ENCODE measurements at places on chromosomes 3 and 15.

- no peak for DNase-seq
Measured at GRCh38 chr3:131427226-131427625, 45.7 kb downstream of the NUDT16 start.

DNA sequence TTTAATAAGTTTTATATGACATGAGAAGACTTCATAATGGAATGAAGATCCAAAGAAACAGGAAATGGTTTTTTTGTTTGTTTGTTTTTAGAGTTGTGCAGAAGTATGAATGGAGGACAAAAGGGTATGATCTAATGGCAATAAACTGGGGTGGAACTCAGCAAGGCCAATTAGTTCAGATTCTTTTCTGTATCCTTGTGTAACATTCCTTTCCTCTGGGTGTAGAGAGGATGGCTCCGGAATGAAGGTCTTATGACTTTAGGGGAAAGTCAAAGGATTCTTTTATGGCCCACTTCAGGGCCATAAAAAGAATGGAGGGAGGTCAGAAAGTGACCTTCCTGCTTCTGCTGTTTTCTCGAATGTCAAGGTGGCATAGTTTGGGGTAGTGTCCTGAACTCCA is 152.6 kb downstream of the DPH6 start:
- no peak for DNase-seq

- DNase-seq, result no peak
Measured at GRCh38 chr3:7877312-7877711, 624.3 kb upstream of the LMCD1 start.

DNA sequence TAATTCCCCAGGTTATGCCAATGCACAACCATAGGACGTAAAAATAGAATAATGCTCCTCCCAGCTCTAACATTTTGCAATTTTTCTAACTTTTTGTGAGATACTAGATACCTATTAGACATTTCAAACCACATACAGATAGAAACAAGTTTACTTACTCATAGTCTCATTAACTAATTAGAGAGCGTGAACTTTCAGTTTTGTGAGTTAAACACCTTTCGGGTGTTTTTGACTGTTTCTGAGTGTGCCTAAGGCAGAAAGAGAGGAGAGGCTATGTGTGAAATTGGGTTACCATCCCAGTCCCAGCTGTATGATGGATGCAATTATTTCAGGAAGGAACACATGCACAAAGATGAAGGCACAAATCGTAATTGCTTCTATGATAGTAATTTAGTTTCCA is 300.4 kb upstream of the POU1F1 start:
- DNase-seq, result no peak

- no peak for DNase-seq
Measured at GRCh38 chr3:53566461-53567145, 72.2 kb downstream of the CACNA1D start.

GRCh38 chr3:34842706-34843480 is 796.4 kb upstream of the ARPP21 start:
- no peak for DNase-seq

GRCh38 chr3:135576751-135577150 is 388.8 kb upstream of the PPP2R3A start:
- no peak for DNase-seq

- no peak for DNase-seq
Measured at GRCh38 chr15:59283717-59284391, 77.2 kb downstream of the LDHAL6B start.

DNA sequence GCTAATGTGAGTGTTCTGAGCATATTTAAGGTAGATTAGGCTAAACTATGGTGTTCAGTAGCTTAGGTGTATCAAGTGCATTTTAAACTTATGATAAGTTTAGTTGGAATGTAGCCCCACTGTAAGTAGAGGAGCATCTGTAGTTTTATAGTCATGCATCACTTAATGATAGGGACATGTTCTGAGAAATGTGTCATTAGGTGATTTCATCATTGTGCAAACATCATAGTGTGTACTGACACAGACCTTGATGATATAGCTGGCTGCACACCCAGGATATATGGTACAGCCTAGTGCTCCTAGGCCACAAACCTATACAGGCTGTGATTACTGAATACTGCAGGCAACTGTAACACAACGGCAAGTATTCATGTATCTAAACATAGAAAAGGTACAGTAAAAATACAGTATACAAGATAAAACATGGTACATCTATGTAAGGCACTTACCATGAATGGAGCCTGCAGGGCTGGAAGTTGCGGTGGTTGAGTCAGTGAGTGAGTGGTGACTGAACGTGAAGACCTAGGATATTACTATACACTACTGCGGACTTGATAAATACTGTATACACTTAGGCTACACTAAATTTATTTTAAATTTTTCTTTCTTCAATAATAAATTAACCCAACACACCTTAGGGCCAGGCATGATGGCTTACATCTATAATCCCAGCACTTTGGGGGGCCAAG is 17.9 kb downstream of the DNAH1 start:
- DNase-seq, result no peak

DNA sequence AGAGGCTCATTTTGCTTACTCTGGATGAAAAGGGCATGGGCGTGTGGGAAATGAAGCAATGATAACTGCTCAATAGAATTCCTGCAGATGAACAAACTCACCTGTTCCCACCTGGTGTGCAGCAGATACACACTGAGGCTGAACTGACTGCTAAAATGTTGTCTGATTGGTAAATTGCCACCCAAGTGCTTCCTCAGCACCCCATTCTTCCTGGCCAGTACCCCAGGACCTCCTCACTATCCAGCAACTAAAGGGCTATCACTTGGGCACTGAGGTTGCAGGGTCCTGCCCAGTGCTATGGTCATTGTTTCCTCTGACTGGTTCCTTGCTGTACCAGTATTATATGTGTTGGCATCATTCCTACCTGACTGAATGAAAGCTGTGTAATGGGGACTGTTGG is 38.0 kb upstream of the DGKG start:
- no peak for DNase-seq

DNA sequence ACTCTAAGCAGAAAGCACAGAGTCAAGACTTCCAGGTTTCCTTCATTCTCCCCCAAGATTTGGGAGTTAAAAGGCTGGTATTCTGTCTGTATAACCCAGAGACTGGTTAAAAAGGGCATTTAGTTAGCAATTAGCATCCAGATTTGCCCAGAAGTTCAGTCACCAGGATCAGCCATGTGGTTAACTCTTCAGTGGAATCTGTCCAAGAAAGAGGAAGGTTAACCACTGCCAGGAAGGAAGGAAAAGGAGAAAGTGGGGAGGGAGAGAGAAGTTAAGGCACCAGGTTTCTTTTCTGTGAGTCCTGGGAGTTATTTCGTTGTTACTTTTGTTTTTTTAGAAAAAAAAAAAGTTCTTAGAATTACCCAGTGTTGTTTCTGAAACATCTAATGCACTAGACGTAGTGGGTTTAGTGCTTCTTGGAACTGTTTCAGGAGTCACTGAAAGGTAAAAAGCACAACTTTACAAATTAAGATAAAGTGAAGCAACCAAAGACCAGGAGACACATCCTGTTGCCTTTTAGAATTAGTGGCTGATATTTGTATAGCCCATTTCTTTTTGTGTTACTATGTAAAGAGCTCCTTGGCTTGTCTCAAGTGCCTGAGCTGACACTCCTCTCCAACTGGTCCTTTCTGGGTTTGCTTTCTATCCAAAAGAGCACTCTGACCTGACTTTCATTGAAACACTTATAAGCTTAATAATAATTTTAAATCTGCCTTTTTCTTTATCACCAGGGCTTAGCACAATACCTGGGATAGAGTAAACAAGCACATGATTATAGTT is 128.6 kb downstream of the ABI3BP start:
- no peak for DNase-seq

DNA sequence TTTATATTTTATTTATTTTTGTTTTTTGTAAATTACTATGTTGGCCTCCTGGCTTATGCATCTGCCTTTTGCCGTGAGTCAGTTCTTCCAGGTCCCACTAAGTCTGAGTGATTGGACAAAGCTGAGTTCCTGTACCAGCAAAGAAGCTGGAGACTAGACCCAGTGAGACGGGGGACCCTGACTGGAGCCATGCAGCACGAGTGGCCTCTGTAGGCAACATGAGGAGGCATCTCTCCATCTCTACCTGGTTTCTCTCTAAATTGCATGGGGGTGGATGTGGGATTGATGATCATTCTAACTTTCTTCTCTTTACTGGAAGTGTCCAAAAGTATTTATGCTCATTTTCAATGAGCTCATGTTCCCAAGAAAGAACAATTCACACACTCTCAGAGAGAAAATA is 155.3 kb upstream of the MRPL3 start:
- no peak for DNase-seq

GRCh38 chr3:123305192-123305591 is 103.4 kb downstream of the SEC22A start:
- DNase-seq, result no peak

DNA sequence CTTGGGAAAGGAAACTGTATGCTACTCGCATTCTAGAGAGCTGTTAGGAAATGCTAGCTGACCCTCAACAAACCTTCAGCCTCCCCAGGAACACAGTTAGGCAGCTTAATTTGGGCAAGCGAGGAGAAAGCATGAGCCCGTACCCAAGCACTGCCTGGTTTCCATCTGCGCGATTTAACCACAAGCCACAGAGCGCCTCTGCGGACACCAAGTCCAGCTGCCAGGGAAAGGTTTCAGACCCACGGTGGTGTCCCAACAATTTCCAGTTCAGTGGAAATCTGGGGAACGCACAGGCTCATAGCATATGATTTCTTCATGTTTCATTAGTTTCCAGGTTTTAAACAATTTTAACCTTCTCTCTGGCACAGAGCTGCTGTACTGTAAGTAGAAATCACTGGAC is 617.6 kb downstream of the FHIT start:
- DNase-seq, result no peak

- DNase-seq, result no peak
Measured at GRCh38 chr15:97963779-97964178, 3.3 kb downstream of the ARRDC4 start.

DNA sequence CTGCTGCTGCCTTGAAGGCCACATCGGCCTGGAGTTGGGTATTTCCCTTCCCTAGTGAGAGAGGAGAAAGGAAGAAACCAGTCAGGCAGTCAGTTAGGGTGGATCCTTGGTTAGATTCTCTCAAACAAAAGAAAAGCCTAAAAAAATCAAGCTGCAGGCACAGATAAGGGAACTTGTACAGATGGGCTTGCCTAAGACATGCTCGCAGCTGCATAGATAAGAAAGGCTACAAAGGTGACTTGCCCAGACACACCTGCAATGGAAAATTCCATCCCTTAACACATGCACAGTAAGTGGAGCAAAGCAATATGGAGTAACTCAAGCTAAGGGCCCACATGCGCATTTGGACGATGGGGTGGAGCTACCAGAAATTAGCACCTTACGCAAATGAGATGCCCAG is 199.7 kb upstream of the ARPP21 start:
- no peak for DNase-seq

DNA sequence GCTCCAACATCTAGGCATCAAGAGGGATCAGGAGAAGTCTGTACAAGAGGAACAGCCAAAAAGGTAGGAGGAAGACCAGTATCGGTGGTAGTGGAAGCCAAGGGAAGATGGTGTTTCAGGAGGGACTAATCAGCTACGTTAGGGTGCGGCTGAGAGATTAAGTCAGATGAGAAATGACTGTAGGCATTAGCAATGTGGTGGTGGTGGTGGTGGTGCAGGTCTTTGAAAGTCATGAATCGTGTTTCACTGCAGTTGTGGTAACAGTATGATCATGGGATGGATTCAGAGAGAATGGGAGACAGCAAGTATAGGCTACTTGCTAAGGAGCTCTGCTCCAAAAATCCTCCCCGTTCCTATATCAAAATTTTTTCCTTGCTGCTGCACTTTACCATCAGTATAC is 35.5 kb downstream of the ASTE1 start:
- DNase-seq, result no peak

DNA sequence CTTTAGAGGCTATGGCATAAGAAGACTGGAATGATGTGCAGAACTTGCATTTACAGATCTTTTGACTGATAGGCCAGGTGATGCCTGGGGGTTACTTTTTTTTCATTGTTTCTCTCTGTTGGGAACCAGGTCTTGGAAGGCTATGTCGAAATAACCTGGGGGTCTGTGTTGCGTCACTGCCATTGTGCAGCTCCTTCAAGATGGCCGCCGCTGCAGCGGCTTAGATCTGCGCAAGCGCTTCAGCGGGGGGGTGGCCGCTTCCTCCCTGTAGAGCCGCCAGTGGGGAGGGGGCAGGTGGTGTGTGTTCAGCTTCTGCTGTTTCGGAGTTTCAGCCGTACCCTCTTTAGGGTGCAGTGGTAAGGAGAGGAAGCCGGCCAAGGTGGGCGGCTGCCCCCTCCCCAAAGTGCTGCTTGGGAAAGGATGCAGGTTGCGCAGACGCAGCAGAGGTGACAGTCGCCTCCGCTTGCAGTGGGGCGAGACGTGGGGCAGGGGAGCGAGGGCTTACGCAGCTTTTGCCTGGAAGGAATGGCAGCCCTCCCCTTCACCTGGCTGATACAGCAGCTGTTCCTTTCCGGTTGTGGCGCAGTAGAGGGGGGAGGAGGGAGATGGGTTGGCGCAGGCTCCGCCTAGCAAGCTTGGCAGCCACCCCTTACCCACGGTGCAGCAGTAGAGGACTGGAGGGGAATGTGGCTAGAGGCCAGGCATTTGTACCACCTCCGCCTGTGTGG is 1.5 kb downstream of the SNRPN start:
- DNase-seq, result peak; percentile 81

- DNase-seq, result no peak
Measured at GRCh38 chr15:31302778-31303725, 23.6 kb upstream of the KLF13 start.

GRCh38 chr15:65944404-65944803 is 75.1 kb downstream of the RAB11A start:
- DNase-seq, result no peak

- no peak for DNase-seq
Measured at GRCh38 chr3:190092250-190092649, 28.4 kb downstream of the P3H2 start.

- no peak for DNase-seq
Measured at GRCh38 chr15:77857419-77857818, 220.1 kb downstream of the TBC1D2B start.

GRCh38 chr15:99279827-99280226 is 28.5 kb downstream of the LRRC28 start:
- DNase-seq, result no peak

- no peak for DNase-seq
Measured at GRCh38 chr3:21954709-21955108, 203.7 kb upstream of the ZNF385D start.

DNA sequence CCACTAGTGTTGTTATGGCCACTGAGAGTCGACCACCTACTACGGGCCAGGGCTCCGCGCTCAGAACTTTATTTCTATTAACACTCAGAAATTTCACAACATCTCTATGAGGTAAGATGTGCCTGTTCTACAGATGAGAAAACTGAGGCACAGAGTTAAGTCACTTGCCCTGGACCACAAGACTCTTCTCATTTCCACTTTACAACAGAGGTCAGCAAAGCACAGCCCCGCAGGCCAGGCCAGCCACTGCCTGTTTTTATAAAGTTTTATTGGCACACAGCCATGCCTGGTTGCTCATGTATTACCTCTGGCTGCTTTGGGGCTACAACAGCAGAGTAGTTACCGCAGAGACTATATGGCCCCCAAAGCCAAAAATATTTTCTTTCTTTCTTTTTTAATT is 503.6 kb downstream of the SHQ1 start:
- no peak for DNase-seq

DNA sequence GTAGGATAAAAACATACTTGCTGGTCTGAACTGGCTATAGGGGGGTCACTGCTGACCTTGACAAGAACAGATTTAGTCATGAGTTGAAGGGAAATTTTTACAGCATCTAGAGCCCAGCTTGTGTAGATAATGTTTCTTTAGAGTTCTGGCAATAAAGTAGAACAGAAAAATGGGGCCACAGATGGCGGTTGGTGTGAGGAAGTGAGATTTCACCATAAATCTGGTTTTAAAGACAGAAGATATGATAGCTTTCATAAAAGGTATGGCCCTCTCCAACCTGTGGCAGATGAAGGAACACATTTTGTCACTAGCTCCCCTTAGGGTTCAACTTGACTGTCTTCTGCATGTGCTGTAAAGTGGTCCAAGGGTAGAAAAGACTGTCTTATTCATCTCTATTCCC is 24.3 kb upstream of the IMPDH2 start:
- no peak for DNase-seq

All from T-helper 1 cell (primary cell).